ENCODE measurements at places on chromosomes 13 and 19.

DNA sequence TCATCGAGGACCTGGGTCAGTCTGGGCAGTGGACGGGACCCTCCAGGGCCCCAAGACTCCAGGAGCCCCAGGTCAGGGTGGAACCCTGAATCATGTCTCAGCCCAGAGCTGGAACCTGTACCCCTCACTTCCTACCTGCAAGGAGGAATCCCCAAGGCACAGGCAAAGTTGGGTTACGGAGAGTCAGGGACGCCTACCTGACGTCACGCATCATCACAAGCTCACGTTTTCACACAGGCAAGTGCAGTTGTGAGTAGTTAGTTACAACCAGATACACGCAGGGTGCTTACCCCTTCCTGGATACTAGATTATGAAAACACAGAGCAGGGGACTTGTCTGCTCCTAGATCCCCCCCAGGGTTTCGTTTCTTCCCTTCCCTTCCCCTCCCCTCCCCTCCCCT, 1.9 kb downstream of the RETN start:
- no peak for DNase-seq

GRCh38 chr19:5132698-5133651, 164.1 kb downstream of the KDM4B start:
- DNase-seq, result no peak

DNA sequence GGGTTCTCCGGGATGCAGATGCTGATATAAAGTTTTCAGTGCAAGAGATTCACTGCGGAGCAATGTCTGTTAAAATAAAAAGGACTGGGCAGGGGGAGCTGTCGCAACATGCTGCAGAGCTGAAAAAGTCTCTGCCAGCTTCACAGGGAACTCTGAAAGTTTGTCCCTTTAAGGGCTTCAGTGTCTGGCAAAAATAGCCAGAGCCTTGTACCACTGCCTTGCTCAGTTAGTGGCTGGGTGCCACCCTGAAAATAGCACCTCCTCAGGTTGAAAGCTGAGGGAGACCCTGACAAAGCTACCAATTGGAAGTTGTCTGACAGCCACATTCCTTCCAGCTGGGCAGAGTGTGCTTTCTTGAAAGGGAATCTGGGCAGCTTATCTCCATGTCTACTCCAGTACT, 3.0 kb upstream of the NDFIP2 start:
- DNase-seq, result no peak

GRCh38 chr19:3190470-3190770, 4.7 kb downstream of the NCLN start:
- no peak for DNase-seq

GRCh38 chr13:96551546-96551945, 442.7 kb downstream of the OXGR1 start:
- no peak for DNase-seq

DNA sequence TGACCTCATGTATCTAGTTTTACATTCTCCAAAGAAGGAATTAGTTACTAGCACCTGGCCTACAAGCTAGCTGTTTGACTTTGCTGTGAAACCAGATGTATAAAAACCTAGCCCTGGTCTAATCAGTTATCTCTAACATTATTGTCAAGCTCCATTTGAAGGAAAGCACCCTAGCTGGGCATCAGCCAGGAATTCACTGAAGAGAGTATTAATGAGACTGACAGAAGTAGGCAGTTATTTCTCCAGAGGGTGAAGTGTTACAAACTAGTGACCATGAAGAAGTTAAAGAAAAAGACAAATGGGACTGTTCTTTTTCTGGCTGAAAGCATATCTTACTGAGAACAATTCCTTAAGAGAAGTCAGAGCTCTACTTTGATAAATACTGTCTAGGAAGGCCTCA, 2529.3 kb upstream of the PCDH20 start:
- DNase-seq, result no peak

DNA sequence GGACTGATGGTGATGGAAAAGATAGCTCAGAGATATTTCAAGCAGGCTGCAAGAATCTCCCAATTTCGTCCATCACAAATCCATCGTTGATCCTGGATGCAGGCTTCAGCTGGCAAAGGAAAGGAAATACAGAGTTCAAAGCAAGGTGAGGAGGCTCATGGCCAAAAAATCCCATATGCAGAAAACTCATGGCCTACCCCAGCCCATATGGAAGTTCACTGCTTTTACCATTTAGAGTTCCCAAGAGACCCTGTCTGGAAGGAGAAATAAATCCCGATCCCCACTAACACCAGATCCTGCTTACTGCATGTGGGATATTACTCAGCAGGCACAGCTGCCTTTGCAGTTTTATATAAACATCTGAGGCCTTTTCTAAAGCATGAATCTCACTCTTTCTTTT, 412.9 kb upstream of the SPRY2 start:
- DNase-seq, result no peak

Measured in stimulated activated CD8-positive, alpha-beta memory T cell treated with anti-CD3 and anti-CD28 coated beads, Interleukin-7, amount 100 ng/mL, for 4 hours (primary cell).